NCI-H2081 treated with DMSO at 0.1 percent for 48 hours (cell line): ENCODE measurements at places on chromosomes 16 and 17.
A peak's percentile ranks its signal among the peaks of the same experiment; 100 is the strongest.

GRCh38 chr17:12927541-12928425 lies 90.0 kb downstream of the ELAC2 start:
- DNase-seq: no peak

GRCh38 chr16:57235128-57236021 lies 9.7 kb upstream of the ARL2BP start:
- DNase-seq: peak; percentile 26

GRCh38 chr16:55585631-55586030 lies 19.1 kb downstream of the CAPNS2 start:
- no peak for DNase-seq

- no peak for DNase-seq
These were observed at the start of gene MAP3K14 for GRCh38 chr17:45316434-45317110. Gene MAP3K14 (minus strand): TSS chr17:45317020. CDS start chr17:45290745, 26,275 bp downstream.

DNA sequence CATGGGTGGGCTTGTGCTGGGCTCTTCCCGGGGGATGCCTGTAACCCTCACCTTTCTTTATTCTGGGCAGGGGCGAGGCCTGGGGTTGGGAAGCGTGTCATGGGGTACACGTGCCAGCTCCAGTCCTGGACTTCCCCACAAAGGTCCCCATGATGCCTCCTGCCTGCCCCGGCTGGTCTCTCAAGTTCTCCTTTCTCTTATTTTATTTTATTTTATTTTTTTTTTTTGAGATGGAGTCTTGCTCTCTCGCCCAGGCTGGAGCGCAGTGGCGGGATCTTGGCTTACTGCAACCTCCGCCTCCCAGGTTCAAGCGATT lies 8.6 kb downstream of the ATP2A3 start:
- no peak for DNase-seq

DNA sequence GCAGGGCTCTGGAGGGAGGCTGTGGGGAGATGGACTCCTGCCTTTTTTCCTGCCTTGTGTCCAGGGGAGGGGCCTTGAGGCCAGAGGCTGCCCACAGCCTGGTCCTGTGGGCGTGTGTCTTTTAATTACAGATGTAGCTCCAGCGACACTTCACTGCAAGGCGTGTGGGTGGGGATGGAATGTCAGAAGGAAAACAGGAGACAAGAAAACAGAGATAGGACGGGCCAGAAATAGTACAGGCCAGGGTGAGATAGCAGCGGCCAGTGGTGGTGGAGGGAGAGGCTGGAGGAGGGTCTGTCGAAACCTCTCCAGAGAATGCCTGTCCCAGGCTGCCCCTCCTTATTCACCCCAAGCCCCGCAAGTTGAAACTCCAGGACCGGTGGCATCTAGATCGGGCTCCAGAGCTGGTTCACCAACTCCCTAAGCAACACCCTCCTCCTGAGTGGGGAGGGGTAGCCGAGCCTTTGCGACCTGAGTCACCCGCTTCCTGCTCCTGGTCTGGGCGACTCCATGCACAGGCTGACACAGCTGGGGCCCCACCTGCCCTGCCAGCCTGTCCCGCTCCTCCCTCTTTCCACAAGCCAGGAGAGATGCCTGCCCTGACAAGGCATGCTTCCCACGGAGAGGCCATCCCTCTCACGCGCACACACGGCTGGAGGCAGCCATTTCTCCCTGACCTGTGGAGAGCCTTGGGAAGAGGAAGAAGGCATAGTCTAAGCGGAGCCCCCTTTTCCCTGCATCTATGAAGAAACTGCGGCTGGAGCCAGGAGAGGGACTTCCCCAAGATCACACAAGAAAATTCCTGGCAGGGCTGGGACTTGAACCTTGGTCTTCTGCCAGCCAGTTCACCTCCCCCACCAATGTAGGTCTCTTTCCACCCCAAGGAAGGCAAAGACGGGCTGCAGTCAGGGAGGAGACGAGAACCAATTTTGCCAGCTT lies 6.6 kb upstream of the JUP start:
- no peak for DNase-seq

DNA sequence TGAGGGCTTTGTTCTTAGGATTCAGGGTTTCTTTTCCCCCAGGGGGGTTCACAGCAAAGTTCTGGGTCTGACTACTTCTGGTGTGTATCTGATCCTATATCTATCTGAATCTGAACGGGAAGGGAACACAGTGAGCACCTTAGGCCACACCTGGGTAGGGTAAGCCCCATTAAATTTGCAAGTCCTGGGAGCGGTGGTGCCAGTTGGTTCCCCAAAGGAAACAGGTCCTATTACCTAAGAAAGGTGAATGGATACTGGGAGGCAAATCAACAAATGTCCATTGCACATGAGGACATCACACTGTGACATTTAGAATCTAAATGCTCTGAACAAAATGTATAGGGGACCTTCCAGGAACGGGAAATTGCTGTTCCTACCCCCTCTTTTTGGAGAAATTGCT lies 54.6 kb downstream of the BMERB1 start:
- DNase-seq: no peak

DNA sequence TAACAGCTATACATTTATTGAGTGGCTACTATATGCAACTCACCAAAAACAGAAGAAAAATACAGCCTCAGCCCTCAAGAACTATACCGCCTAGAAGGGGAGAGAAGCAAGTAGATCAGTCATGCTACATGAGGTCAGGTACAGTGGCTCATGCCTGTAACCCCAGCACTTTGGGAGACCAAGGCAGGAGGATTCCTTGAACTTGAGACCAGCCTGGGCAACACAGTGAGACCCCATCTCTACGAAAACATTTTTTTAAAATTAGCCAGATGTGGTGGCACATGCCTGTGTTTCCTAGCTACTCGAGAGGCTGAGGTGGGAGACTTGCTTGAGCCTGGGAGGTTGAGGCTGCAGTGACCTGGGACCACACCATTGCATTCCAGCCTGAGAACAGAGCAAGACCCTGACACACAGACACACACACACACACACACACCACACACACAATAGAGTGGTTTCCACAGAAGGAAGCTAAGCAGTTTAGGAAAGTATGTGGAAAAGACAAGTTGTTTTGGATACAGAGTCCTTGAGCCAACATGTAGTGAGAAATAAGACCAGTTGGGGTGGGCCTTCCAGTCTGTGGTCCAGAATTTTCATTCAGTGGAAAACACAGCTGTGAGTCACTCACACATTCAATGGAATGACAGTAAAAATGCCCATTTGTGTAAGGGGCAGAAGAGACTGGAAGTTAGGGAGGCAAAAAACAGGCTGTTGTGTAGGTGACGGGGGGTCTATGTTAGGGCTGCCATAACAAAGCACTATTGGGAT lies 10.7 kb upstream of the SNTB2 start:
- DNase-seq: no peak

DNA sequence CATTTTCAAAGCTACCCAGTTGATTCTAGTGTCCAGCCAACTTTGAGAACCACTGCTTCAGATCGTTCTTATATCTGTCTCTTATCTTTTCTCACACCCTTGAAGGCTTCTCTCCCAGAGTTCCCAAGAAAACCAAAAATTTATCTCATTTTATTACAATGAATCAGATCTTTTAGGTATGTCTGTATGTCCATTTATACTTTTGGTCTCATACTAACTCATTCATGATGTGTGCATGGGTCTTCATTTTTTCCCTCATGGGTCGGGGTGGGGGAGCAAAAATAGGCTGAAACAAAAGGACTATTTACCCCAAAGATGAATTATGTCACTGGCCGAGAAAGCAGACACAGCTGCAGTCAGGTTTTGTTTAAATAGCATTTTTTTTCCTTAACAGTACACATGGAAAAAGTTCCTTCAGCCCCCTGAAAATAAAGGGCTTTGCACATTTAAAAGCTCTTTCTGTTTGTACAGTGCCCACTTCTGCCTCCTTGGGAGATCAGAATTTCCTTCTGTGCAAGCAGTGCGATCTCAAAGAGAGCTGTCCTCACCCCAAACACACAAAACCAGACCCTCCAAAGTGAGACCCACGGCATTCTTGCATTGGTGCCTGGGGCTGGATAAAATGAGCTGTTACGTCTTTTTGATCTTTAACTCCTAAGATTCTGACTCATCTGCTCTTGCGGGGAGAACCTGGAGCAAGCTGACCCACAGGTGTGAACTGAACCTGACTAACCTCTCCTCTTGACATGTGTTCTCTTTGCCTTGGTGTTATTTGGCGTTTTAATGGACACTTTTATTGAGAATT lies 251.2 kb upstream of the ELAC2 start:
- DNase-seq: no peak

- DNase-seq: no peak
These were observed 355.4 kb upstream of the SOX9 start for GRCh38 chr17:71765437-71765836.

GRCh38 chr16:55529018-55529417 lies 20.1 kb downstream of the LPCAT2 start:
- DNase-seq: no peak

GRCh38 chr17:61409301-61410112 lies 9.9 kb downstream of the TBX2 start:
- no peak for DNase-seq

- DNase-seq: no peak
These were observed 3.0 kb downstream of the JPT2 start for GRCh38 chr16:1681032-1681431.

- no peak for DNase-seq
These were observed 95.3 kb downstream of the SOCS1 start for GRCh38 chr16:11160676-11161115.

DNA sequence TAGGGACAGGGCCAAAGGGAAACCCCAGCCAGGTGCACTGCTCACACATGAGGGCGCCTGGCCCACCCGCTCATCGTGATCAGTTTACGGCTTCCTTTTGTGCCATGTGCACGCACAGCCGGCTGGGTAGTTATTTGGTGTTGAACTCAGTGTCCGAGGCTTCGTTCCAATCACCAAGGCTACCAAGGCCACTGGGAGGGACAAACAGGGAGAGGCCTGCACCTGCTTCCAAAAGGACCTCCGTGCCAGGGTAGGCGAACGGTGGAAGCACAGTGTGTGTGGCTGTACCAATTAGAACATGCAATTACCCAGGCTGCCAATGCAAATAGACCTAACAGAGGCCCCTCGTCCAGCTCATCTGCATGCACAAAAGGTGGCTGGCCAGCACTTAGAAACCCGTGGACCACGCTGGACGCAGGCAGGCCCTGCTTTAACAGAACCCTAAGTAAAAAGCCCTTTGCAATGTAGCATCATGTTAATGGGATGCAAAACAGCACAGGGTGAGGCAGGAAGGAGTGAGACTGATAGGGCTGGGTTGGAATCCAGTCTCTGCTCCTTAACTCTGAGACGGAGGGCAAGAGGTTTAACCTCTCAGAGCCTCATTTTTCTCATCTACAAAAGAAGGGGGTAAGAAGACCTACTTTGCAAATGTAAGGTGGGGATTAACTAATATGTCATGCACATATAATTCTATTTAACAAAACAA lies 204.0 kb downstream of the XYLT1 start:
- peak; percentile 39 for DNase-seq

- no peak for DNase-seq
These were observed 50.2 kb downstream of the SDK2 start for GRCh38 chr17:73594025-73594424.

GRCh38 chr16:31256466-31256865 lies 3.3 kb upstream of the ITGAM start:
- DNase-seq: no peak

DNA sequence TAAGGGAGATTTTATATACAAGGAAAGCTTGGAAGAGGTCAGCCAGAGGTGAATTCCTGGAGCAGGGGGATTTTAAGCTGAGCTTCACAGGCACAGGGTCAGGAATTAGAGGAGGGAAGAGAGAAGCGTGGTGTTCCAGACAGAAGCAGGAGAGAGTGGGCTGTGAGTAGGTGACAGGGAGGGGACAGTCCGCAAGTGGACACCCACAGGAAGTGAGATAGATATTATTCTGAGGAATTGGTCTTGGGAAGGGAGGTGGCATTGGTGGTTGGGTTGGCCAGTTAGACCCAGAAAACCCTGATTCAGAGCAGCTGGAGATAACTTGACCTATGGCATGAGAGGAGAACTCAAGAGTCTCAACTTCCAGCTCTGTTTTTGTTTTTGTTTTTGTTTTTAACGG lies 14.7 kb downstream of the PHB1 start:
- no peak for DNase-seq

- DNase-seq: no peak
These were observed 267.7 kb downstream of the ABCC12 start for GRCh38 chr16:47888142-47888541.

- no peak for DNase-seq
These were observed 44.1 kb downstream of the ABCC1 start for GRCh38 chr16:15993541-15993940.

DNA sequence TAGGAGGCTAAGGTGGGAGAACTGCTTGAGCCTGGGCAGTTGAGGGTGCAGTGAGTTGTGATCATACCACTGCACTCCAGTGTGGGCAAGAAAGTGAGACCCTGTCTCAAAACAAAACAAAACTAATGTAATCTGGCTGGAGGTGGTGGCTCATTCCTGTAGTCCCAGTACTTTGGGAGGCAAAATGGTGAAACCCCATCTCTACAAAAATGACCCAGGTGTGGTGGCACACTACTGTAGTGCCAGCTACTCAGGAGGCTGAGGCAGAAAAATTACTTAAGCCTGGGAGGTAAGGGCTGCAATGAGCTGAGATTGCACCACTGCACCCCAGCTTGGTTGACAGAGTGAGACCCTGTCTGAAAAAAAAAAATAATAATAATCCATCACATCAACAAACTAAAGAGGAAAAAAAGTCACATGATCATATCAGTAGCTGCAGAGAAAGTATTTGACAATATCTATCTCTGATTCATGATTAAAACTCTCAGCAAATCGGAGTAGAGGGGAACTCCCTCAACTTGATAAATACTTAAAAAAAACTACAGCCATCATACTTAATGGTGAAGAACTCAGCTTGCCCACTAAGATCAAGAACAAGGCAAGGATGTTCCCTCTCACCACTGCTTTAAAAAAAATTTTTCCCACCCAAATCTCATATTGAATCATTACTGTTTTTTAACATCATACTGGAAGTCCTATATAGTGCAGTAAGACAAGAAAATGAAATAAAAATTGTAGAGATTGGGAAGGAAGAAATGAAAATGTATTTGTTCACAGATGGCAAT lies 31.0 kb downstream of the DHRS7B start:
- DNase-seq: no peak

- DNase-seq: no peak
These were observed 44.4 kb downstream of the ZNF778 start for GRCh38 chr16:89261691-89262563.

DNA sequence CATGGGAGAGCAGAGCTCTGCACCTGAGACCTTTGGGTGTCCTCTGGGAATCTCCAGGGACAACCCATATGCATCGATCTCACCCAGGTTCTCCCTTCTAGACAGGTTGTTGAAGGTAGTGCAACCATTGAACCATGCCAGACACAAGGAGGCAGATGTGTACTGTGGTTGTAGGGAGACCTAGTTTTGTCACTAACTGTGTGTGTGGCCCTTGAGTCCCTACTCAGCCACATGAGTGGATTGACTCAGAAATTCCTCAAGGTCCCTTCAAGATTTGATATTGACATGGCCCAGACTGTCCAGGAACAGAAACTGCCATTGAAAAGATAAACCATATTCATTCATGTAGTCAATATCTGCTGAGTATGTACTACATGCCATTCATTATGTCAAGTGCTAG lies 396.4 kb upstream of the CCL2 start:
- DNase-seq: no peak

GRCh38 chr17:11807606-11808005 lies 189.7 kb downstream of the ZNF18 start:
- no peak for DNase-seq
